ENCODE measurements at places on chromosomes 16 and 17.
A peak's percentile ranks its signal among the peaks of the same experiment; 100 is the strongest.

GRCh38 chr16:19690196-19690595 lies 27.8 kb downstream of the KNOP1 start:
- DNase-seq: no peak

DNA sequence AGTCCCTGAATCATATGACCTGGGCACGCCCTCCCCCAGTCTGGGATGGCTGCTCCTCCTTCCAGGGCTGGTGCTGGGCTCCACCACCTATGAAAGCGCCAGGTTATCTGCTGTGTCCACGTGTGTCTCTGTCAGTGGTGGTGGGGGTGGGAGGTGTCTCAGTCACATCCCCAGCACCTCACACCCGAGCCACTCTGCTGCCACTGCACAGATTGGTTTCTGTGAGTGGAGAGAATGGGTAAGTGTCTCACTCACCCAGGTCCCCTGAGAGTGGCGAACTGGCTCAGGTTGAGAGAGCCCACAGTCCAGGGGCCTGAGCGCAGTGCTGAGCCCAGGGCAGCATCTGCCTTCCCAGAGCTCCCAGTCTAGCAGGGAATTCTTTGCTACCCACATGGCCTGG lies 79.0 kb downstream of the PLD6 start:
- DNase-seq: no peak

DNA sequence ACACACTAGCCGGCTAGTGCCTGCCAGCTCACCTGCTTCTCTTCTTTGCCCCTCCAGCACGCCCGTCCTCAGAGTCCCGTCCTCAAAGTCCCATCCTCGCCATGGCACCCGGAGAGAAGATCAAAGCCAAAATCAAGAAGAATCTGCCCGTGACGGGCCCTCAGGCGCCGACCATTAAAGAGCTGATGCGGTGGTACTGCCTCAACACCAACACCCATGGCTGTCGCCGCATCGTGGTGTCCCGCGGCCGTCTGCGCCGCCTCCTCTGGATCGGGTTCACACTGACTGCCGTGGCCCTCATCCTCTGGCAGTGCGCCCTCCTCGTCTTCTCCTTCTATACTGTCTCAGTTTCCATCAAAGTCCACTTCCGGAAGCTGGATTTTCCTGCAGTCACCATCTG lies 3.6 kb downstream of the SCNN1G start:
- no peak for DNase-seq

- no peak for DNase-seq
These were observed 228.0 kb downstream of the C16orf78 start for GRCh38 chr16:49601576-49601975.

- no peak for DNase-seq
These were observed 26.8 kb downstream of the SRL start for GRCh38 chr16:4215106-4215505.

DNA sequence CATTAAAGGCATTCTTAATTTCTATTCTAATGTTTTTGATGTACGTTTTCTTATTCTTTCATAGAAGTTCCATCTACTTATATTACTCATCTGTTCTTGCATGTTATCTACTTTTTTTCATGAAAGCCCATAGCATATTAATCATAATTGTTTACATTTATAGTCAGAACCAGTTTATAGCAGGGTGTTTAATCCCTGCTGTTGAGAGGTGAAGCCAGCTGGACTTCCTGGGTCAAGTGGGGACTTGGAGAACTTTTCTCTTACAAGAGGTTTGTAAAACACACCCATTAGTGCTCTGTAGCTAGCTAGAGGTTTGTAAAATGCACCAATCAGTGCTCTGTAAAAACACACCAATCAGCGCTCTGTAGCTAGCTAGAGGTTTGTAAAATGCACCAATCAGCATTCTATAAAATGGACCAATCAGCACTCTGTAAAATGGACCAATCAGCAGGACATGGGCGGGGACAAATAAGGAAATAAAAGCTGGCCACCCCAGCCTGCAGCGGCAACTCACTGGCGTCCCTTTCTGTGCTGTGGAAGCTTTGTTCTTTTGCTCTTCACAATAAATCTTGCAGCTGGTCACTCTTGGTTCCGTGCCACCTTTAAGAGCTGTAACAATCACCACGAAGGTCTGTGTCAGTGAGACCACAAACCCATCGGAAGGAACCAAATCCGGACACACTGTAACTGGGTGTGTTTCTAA lies 120.6 kb downstream of the TANC2 start:
- DNase-seq: no peak

- DNase-seq: no peak
These were observed 63.9 kb downstream of the NUP88 start for GRCh38 chr17:5355421-5356129.

DNA sequence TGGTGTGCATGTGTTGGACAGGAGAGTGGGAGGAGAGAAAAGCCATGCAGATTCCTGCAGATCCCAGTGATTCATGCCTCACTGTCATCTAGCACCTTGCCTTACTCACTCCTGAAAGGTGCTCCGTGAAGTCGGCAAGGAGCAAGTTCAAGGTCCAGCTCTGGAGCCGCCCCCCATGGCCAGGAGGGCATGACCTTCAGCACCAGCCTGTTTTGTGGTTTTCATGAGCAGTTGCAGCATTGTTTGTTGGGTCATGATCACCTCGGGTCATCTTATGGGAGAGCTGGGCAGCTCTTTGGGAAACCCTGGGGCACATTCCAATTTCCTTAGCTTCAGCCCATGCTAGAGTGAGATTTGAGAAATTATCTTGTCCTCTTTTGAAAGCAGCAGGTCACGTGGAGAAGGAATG lies 137.5 kb upstream of the IRX3 start:
- no peak for DNase-seq

DNA sequence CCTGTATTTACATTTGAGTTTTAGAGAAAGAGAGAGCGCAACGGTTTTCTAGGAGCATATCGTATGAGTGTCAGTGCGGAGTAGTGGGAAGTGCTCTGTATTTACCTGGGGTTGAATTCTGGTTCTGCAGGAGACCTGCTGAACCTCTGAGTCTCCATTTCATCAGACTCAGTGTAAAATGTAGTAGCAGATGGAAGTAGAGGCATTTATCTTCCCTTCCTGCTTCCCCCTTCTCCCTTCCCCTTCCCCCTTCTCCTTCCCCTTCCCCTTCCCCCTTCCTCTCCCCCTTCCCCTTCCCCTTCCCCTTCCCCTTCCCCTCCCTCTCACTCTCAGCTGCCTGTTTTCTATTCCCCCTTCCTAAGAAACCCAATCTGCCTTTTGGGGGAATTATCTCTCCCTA lies 426.9 kb downstream of the NPIPA7 start:
- no peak for DNase-seq

DNA sequence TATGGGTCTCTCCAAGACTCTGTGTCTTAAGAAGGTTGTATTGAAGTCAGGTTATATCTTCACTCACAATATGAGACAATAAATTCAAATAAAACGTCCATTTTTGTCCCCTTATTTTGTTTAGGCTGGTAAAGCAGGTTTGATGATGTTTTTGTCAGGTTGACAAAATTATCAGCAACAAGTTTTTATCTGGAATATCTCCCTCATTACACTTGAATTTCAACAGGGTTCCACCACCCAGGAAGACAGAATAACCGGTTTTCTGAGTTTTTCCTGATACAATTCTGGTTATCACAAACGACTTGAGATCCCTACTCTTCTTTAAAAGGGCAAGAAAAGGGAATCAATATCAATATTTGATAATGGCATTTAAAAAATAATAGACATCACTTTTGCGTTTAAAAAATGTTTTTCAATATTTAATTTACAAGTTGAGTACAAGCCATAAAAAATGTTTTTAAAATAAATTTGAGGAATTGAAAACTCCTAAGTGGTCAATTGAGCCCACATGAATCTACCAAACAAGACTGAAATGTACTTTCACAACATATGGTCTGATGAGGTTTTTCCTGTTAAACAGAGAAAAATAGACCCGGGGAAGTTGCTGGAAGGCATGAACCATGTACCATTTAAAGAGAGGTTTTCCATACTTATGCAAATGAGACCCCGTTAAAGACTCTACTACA lies 1.4 kb upstream of the ATP6V0A1 start:
- DNase-seq: no peak

DNA sequence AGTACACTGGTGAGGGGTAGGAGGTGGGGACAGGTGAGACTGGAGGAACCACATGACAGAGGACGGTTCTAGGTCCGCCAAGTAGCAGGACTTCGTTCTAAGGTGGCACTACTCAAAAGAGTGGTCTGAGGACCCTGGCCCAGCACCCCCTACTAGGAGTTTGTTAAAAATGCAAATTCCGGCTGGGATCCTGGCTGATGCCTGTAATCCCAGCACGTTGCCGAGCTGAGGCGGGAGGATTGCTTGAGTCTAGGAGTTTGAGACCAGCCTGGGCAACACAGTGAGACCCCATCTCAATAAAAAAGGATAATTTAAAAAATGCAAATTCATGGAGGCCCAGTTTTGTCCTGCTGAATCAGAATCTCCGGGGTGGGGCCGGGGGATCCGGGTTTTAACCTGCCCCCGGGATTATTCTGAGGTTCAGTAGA lies 59.1 kb downstream of the WSB1 start:
- DNase-seq: peak; percentile 33

DNA sequence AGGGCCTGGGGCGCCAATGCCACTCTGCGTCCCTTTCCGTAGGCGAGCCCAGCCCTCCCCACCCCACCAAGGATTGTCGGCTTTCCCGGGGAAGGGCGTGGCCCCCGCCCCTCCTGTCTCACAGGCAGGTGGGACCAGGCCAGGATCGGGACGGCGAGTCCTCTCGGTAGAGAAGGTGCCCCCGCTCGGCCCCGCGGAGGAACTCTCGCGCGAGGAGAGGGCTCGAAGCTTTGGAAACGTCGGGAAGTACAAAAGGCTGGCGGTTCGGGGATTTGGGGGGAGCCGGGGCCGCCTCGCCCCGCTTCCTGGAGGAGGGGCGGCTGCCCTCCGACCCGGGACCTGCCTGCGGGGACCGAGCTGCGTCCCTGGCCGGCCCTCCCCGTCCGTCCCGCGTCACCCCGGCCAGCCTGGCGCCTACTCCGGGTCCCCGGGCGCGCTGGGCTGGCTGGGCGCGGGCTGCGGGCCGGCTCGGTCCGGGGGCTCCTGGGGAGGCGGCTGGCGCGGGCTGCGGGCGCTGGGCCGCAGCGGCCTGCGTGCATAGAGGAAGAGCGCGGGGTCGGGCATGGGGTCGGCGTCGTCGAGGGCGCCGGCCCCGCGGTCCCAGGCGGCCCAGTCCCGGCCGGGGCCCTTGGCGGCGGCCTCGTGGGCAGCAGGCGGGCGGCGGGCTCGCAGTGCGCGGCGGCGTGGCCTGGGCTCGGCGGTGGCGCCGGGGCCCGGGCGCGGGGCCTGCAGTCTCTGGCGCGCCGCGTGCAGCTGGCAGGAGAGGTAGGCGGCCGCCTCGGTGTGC lies 12.6 kb upstream of the CLUH start:
- no peak for DNase-seq

- DNase-seq: peak; percentile 93
These were observed at the start of gene CNP for GRCh38 chr17:41966463-41967140. CNP (plus strand) TSS chr17:41966795; CDS start chr17:41966885, 90 bp downstream.

GRCh38 chr17:17623904-17624303 lies 32.4 kb upstream of the PEMT start:
- DNase-seq: no peak

- DNase-seq: no peak
These were observed 40.7 kb downstream of the VAC14 start for GRCh38 chr16:70760221-70760620.

GRCh38 chr17:77190576-77190975 lies 49.8 kb downstream of the SEC14L1 start:
- DNase-seq: no peak
